ENCODE measurements at places on chromosomes 3 and 15. TPM values are rescaled to one million over a fixed set of nuclear protein-coding genes. Genes with fewer than 3 reads are reported as not detected.

LINGO1 gene
- total RNA-seq: not detected

SLC30A4 gene
- 5.5 TPM for total RNA-seq

C3orf49 gene
- not detected for total RNA-seq

CYP1A1 gene
- 0.13 TPM for total RNA-seq

Data from epithelial cell of alveolus of lung (primary cell).